Stimulated activated CD4-positive, alpha-beta T cell treated with anti-CD3 and anti-CD28 coated beads, Interleukin-12 subunit alpha, Interleukin-12 subunit beta, amount 100 ng/mL, for 24 hours (primary cell): ENCODE measurements at places on chromosomes 4 and X.

- no peak for DNase-seq
Observed at GRCh38 chrX:9518051-9518450, 53.2 kb downstream of the TBL1X start.

- DNase-seq: no peak
Observed at GRCh38 chr4:52425751-52426326, 233.3 kb downstream of the USP46 start.

DNA sequence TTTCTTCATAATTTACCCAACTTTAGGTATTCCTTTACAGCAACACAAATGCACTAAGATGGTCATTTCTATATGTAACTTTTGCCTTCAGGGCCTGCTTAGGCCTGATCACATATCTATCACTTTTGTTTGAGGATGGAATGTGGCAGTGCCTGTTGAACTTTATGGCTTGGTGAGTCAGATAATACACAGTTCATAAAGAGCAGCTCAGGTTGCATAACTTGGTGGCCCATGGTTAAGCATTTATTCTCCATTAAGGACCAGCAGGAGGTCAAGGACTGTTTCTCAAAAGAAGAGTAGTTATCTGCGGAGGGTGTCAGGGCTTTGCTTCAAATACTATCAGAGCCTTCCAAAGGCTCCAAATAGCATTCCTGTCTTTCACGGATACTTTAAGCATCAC is 124.1 kb upstream of the PDHA2 start:
- no peak for DNase-seq

GRCh38 chrX:40663880-40664630 is 16.7 kb upstream of the CXorf38 start:
- DNase-seq: no peak

DNA sequence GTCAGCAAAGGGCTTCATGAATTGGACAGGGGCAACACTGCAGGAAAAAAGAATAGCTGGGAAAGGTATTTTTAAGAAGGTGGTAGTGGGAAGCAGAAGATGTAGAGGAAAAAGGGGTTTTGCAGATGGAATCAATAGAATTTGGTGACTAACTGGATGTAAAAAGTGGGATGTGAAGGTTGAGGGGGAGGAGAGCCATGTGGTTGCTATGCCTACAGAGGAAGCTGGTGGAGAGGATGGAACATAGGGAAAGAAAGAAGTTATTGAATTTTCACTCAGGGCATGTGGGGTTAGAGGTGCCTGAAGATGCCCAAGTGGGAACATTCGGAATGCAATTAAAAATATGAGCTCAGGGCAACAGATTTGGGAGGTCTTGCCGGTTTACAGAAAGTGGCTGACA is 33.0 kb downstream of the REELD1 start:
- DNase-seq: no peak

DNA sequence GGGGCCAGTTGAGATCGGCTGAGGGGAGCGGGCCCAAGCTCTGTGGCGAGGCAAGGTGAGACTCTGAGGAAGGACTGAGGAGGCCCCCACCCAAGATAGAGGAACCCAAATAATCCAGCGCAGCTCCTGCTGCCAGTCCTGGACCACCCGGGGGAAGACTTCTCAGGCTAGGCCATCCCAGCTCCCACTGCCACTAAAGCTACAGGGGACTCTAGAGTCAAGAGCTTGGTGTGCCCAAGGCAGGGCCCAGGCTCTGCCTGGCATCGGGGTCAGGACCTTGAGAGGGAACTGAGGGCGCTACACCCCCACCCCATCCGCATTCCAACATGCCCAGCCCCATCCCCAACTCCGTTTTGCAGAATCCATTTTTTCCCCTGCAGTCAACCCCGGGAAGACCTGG is 8.6 kb downstream of the MAGEA4 start:
- no peak for DNase-seq

GRCh38 chr4:41185614-41186592 is 28.4 kb downstream of the APBB2 start:
- DNase-seq: no peak

DNA sequence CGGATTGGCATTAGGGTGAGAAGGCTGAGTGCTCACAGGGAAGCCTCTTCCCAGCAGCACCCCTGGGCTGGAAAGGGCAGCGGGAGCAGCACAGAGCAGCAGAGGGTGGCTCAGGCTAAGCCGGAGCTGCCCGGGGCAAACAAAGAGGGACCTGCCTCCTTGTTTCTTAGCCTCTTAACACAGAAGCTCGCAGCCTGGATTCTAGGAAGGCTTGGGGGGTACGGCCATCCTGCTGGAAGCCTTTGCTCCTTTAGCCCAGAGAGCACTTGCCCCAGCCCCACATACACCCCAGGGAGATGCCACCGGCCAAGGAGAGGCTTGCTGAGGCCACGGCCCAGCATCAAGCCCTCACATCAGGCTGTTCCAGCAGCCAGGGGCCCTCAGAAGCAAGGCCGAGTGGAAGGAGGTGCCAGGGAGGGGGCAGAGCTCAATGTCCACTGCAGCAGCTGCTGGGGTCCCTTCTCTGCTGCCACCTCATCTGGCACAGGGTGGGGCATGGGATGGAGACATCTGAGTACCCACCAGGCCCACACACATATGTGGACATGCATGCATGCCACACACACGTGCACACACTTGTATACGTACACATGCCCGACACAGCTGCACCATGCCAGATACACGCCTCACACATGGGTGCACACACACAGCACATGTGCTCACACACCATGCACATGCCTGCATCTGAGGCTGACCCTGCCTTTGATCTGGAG is 20.3 kb upstream of the SPON2 start:
- no peak for DNase-seq

DNA sequence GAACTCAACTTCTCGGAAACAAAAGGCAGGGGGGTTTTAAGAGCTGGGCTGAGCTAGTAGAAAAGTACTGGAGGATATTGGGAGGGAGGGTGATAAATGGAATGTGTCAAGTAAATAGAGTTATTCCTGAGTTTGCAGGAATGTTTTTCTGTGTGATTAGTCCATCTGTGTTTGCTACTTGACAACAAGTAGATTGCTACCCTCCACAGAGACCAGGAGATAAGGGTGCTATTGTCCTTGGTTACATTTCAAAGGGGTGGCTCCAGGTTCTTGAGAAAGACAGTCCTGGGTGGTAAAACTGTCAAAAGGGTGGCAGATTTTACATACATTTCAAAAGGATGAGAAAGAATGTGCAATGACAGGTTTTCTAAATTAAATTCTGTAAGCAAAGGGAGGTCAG is 181.2 kb upstream of the PPP3CA start:
- no peak for DNase-seq

DNA sequence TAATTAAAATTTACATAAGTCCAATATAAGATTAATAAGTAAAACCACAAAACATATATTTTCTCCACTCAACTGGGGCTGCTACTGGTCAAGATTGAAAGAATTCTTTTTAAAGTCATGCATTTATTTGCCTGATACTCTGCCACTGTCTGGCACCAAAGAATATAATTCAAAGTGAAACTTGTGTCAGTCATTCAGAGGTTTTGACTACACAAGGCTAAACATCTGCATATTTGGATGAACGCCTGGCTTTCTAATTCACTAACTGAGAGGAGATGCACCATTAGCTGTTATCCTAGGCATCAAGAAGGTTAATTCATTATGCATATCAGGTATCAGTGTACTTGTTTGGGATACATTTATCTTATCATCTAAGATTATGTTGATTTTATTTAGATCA is 598.5 kb downstream of the CENPC start:
- DNase-seq: no peak

DNA sequence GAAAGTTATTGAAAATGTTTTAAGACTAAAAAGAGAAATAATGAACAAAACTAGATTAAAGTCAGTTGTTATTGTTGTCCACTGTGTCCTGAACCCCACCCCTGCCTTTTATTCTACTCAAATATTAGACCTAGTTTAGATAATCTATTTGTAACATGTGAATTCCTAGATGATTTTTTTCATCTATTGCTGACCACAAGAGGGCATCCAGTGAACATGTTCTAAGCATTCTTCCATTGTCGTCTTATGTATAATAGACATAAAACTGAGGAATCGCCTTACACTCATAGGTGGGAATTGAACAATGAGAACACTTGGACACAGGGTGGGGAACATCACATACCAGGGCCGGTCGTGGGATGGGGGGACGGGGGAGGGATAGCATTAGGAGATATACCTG is 36.4 kb upstream of the HPRT1 start:
- DNase-seq: no peak

GRCh38 chr4:26953366-26953765 is 92.7 kb downstream of the STIM2 start:
- DNase-seq: no peak

- no peak for DNase-seq
Observed at GRCh38 chr4:57109847-57110639, at the start of gene IGFBP7. Gene IGFBP7 (minus strand): TSS chr4:57110385. CDS start chr4:57110351, 34 bp downstream.

- no peak for DNase-seq
Observed at GRCh38 chr4:150379454-150379853, 202.5 kb upstream of the MAB21L2 start.

DNA sequence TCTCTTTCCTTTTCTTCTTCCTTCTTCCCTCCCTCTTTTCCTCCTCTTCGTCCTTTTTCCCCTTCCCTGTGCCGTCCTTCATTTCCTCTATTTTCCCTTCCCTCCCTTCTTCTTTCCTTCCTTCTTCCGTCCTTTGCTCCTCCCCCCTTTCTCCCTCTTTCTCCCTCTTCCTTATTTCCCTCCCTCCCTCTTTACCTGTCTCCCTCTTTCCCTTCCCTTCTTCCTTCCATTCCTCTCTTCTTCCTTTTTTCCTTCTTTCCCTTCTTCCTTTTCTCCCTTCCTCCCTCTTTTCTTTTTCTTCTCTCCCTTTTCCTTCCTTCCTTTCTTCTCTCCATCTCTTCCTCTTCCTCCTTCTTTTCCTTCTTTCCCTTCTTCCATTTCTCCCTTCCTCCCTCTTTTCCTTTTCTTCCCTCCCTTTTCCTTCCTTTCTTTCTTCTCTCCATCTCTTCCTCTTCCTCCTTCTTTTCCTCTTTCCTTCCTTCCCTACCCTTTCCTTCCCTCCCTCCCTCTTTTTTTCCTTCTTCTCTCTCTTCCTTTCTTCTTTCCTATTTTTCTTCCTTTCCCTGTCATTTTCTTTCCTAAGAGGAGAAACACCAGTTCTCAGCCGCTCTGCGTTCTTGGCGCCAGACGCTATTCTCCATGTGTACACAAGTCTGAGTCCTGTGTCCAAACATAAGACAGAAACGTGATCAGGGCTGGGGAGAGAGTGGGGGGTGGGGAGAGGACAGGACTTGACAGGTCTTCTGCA is 597.1 kb downstream of the MID1IP1 start:
- DNase-seq: no peak

GRCh38 chrX:154396973-154397887 is 947 bp upstream of the RPL10 start:
- peak; percentile 64 for DNase-seq

- no peak for DNase-seq
Observed at GRCh38 chr4:179692222-179692621, 2250.0 kb upstream of the AGA start.

- DNase-seq: no peak
Observed at GRCh38 chrX:77528034-77528433, 80.8 kb downstream of the FGF16 start.

- DNase-seq: no peak
Observed at GRCh38 chrX:65688403-65688871, 21.0 kb downstream of the MSN start.

DNA sequence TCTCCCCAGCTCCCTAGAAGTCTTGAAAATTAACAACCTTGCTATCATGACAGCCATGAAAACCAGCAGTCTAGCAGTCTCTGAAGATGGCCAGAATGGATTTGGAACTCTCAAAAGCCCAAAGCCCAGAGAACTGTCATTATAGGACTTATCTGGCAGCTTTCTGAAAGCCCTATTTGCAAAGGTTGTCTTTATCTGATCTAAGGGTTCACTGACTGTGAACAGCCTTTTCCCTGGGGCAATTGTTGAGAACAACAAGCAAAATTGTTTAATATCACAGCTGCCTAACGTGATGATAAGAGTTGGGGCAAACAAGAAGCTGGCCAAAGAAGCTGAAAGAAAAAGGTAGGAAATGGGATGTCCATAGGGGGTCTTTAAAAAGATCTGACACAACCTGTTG is 20.9 kb upstream of the KLHL8 start:
- DNase-seq: no peak

GRCh38 chr4:88989990-88990389 is 67.0 kb downstream of the FAM13A start:
- no peak for DNase-seq

- no peak for DNase-seq
Observed at GRCh38 chr4:24137671-24138601, 248.1 kb upstream of the PPARGC1A start.

- DNase-seq: no peak
Observed at GRCh38 chrX:41001327-41001726, 83.9 kb upstream of the USP9X start.

GRCh38 chr4:48654015-48654664 is 125.9 kb downstream of the FRYL start:
- DNase-seq: no peak
